ENCODE measurements at places on chromosomes 7 and 10.

GRCh38 chr10:104339469-104340110, 1.3 kb upstream of the ITPRIP start:
- DNase-seq: peak; percentile 95

GRCh38 chr10:22133749-22134624, 83.8 kb downstream of the EBLN1 start:
- DNase-seq: peak; percentile 73

DNA sequence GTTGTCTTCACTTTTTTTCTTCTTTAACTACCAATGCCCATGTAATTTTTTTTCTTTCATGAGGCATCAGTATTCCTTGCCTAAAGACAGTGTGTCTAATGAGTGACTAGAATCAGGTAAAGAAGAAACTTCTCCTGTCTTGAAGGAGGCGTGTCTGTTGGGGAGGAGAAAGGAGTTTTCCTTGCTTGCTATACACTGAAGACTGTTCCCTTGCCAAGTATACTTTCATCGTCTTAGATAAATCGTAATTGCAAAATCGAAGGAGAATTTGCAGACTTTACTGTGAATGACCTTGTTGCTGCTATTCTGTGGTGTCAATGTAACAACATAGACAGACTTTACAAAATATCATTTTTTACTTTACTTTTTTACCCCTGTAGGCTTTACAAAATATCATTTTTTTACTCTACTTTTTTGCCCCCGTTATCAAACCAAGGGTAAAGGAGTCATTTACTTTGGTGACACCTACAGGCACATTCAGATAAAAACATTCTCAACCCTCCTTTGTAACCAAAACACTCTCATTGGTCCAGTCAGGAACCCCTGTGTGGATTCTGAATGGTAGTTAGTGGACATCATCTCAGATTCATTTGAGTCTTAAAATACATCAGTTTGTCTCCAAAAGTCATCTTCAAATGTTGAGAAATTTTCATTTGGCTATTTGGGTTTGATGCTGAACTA, 232.4 kb downstream of the AHR start:
- no peak for DNase-seq

DNA sequence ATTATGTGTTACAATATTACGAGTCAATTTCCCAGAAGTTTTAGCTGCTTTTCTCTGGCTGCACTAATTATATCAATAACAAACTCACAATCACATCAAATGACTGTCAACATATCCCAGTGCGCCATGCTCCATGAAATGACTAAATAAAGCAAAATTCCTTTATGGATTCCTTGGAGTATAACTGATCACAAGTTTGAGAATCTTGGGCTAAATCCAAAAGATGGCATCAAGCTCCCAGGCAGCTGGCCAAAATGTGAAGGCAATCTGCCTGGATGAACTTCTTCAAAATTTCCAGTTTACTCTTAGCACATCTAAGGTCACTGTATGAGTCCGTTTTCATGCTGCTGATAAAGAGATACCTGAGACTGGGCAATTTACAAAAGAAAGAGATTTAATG, 210.8 kb downstream of the CCSER2 start:
- DNase-seq: no peak

GRCh38 chr7:71912476-71912875, 499.7 kb downstream of the CALN1 start:
- peak; percentile 15 for DNase-seq

GRCh38 chr7:95066737-95067530, 159.5 kb downstream of the PPP1R9A start:
- DNase-seq: peak; percentile 96

DNA sequence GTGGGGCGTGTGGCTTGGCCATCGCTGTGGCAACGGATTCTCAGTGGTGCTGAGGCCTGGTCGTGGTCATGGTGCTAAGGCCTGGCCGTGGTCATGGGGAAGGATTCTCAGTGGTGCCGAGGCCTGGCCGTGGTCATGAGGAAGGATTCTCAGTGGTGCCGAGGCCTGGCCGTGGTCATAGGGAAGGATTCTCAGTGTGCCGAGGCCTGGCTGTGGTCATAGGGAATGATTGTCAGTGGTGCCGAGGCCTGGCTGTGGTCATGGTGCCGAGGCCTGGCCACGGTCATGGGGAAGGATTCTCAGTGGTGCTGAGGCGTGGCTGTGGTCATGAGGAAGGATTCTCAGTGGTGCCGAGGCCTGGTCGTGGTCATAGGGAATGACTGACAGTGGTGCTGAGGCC, 327.9 kb downstream of the ADARB2 start:
- DNase-seq: no peak

GRCh38 chr7:70307544-70308106, 709.4 kb downstream of the AUTS2 start:
- no peak for DNase-seq

DNA sequence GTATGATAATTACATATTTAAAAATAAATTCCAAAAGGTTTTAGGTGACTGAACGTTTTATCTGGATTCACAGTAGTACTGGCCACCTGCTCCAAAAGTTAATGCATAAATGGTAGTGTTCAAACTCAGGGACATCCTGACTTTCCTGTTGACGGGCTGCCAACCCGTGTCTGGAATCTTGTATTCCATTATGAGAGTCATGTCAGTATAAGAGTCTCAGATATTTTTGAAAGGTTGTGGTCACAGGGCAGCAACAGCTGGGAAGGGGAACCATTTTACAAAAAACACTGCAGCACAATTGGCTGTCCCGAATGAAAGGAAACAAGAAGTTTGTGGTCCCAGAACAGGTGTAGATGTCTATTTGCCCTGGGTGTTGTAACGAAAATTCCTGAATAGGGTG, 2.8 kb downstream of the TDRD1 start:
- peak; percentile 67 for DNase-seq

- peak; percentile 91 for DNase-seq
Measured at GRCh38 chr10:7649673-7650300, 17.0 kb downstream of the ITIH5 start.

DNA sequence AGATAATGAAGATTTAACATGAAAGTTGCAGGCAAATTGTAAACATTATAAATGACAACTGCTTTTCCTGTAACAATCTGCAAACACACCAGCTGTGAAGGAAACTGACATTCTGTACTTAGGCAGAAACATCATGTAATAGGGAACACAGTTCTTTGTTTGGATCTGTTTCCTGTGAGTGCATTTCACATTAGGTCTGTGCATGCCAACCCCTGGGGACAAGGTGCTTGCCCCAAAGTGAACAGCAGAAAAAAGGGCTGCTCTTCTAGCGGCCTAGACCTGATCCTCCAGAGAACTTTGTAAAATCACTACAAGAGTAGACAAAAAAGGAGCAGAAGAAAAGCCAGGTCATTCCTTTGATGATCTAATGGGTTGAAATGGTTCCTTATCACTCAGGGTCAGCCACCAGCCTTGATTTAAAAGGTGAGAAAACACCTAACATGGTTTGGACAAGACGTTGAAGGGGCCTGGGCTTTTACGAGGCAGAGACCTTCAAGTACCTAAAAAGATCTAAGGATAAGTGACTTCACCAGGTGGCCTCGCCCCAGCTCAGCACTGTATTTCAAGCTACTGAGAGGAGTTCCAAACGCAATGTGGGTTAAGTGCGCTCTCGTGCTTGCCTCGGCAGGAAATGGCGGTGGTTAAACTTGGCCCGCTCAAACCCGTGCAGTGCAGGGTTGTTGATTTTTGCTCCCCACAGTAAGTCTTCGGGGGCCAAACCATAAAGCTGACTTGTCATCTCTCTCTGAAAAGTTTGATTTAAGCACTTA, 249.7 kb downstream of the CREB5 start:
- DNase-seq: no peak

DNA sequence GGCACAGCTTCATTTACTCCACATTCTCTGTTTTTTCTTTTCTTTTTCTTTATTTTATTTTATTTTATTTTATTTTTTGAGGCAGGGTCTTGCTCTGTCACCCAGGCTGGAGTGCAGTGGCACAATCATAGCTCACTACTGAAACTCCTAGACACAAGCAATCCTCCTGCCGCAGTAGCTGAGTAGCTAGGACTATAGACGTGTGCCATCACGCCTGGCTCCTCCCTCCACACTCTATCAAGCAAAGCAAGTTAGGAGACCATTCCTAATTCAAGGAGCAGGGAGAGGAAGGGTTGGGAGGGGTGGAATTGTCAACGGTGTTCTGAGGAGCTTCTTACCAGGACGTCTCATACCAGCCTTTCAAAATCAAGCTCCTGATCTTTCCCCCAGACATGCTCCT, 52.4 kb downstream of the OAT start:
- no peak for DNase-seq

DNA sequence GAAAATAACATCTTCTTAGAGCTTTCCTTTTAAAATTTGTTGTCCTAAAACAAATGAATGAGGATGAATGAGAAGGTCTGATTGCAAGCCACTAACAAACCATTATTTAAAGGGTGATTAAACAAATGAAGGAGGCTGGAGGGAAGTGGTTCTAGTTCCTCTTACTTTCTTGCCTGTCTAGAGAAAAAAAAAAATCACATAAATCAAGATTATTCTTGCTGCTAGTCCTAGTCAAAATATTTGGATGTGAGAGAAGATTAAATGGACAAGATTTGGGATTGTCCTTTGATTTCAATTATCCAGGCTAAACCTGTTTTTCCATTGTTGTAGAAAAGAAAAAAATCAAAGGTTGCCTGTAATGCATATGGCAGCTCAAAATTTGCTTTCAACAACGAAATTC, 3.3 kb downstream of the SKAP2 start:
- DNase-seq: no peak

DNA sequence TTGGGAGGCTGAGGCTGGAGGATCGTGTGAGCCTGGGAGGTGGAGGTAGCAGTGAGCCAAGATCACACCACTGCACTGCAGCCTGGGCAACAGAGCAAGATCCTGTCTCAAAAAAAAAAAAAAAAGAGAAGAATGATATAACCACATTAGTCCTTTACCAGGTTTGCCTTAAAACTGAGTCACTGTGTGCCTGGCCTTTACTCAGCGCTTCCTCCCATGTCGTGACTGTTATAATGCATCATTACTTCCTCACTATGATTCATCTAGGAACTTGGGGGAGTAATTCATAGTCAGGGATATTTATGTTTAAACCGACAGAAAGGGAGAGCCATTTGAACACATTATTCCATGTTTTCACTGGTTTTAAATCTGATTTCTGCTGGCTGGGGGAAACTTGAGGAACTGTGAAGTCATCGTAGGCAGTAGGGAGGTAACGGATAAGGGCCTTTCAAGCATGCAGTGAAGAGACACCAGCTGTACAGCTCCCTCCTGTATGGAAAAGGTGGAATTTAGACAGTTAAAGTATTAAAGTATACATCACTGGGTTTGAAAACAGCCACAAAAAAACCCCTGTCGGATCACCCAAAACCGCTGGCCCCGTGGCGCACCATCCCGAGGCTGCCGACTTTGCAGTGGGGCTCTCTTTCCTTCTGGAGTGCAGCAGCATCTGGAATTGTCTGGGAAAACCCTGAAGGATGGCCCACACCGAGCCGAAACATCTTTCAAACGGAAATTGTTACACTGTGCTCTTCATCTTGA, 119.8 kb downstream of the NKX6-2 start:
- peak; percentile 27 for DNase-seq

DNA sequence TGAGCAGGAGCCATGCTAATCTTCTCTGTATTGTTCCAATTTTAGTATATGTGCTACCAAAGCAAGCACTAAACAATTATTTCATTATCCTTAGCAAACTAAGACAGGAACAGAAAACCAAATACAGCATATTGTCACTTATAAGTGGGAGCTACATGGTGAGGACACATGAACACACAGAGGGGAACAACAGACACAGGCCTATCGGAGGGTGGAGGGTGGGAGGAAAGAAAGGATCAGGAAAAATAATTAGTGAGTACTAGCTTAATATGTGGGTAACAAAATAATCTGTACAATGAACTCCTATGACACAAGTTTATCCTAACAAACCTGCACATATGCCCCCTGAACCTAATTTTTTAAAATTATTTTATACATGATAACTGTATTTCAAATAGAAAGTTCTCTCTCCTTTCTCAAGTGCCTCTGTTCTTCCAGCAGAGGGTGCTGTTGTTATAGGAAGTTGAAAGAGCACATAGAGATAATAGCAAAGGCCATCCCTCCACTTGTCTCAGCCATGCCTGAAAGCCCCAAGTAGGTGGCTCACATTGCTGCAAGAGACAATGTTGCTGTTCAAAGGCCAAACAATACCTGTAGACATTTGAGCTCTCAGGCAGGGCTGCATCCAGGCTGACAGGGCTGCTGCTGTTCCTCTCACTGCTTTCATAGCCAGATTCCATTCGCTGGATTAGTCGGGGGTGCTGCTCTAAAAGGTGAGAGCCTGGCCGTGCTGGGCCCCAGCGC, 33.4 kb upstream of the PPP3CB start:
- DNase-seq: peak; percentile 89
